ENCODE measurements at places on chromosomes 7 and 10.

DNA sequence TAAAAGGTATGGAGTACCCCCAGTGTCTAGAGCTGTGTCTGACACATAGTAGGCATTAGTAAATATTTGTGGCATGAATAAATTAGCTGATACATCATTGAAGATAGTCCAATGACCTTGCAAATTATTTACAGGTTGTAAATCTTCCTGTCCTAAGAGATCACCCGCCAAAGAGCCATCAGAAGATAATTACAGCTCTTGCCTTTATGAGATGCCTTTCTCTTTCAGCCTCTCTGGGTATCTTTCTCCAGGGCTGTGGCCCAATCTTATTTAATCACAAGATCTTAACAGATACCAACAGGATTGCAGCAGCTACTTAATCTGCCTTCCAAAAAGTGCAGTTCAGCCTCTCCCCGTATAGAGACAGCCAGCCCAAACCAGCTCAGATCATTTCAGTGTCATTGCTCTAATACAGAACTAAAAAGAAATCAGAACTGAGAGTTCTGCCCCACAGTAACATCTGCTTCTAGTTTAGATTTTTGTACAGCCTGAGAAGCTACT lies 41.5 kb downstream of the MYOF start:
- DNase-seq: no peak

DNA sequence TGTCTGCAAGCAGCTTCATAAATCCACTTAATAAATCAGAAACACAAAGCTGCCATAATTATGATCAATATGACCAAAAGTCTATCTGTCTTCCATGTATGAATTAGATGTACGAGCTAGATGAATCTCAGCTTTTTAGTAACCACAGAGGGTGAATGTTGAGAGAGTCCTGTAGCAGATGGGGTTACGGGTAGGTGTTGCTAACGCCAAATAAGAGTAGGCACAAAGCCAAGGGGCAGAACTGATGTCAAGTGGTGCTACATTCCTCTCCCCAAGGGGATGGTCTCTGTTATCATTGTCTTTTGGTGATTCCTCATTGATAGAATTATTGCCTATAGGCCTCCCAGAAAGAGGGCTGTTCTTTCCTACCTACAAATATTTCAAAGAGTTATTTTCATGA lies 257.8 kb downstream of the PCLO start:
- no peak for DNase-seq

GRCh38 chr7:19762631-19763030 lies 10.8 kb downstream of the TMEM196 start:
- no peak for DNase-seq

- DNase-seq: no peak
These were observed 26.5 kb downstream of the NUP42 start for GRCh38 chr7:23208316-23208715.

- no peak for DNase-seq
These were observed 50.5 kb downstream of the MRPL32 start for GRCh38 chr7:42982604-42983115.

GRCh38 chr10:11846542-11846941 lies 23.4 kb downstream of the PROSER2 start:
- no peak for DNase-seq

DNA sequence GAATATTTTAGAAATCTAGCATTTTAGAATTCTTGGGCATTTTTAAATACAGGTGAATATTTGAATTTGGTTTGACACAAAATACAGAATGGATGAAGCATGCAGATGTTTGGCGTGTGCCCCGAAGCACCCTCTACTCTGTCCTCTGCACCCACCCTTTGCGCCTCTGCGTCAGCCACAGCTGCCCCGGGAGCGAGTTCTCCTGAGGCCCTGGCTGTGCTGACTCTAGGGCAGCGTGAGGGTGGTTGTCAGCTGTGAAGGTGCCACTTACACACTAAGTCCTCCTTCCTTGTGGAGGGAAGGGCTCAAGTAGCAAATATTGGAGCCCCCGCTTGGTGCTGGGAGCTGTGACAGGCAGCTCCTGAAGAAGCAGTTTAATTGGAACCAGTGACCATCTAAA lies 48.4 kb downstream of the DAGLB start:
- no peak for DNase-seq

DNA sequence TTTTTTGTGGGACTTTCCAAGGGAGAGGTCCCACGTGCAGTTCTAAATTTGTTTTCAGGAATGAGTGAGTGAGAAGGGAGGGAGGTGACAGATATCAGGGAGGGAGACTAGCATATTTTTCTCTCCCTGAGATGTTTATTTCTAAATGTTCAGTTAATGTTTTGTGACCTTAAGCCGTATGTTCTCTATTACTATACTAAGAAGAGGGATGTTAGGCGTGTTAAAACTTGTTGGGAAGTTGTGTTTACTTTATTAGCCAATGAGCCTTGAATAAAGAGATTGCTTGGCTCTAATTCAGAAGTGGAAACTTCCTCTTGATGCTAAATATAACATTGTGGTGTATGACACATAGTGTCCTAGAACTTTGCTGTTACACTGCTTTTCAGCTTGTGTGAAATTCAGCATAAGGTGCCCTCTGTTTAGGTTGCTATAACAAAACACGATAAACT lies 37.3 kb downstream of the DNAH11 start:
- DNase-seq: no peak

DNA sequence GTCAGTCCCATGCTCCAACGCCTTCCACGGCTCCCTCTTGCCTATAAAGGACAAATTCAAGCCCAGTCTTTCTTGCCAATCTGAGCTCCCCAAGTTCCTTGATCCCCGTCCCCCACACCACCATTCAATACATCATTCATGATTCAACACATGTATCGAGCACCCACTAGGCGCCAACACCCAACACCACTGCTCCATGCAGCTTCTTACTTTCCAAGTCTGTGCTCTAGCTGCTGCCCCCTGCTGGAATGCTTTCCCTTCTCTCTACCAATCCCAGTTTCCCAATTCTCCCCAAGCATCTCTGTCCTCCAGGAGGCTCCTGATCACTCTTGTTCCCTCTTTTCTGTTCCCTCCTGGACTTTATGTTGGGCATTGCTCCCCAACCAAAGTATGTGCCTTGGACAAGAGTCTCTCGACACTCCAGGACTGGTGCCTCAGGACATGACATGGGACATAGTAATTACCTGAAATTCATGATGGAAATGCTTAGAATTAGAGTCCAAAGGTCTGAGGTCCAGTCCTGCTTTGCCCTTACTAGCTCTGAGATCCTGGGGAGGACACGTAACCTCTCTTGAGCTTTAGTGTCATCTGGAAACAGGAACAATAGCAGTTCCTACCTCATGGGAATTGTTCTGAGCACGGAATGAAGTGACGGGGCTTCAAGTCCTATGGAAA lies 172.7 kb downstream of the NEURL1 start:
- DNase-seq: no peak

DNA sequence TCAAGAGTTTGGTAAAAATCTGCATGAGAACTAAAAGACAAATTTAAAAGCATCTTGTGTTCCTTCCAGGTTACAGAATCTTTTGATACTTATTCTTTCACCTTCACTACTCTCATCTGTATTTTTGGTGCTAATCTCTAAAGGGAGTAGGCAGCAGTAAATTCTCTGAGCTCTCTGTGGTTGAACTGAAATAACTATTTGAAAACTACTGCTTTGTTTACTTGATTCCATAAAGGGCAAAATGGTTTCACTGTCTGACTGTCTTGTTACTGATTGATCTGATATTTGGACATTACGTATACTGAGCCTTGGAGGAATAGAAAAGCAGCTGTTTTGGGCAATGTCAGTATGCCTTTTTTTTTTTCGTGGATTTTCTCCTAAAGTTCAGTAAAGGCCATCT lies 103.3 kb downstream of the CHRM2 start:
- no peak for DNase-seq

GRCh38 chr7:116548506-116548905 lies 23.7 kb downstream of the CAV1 start:
- no peak for DNase-seq

GRCh38 chr7:141366091-141366621 lies 185.1 kb upstream of the AGK start:
- no peak for DNase-seq

- DNase-seq: no peak
These were observed 86.9 kb downstream of the SIRT1 start for GRCh38 chr10:67971311-67971710.

GRCh38 chr10:93236393-93237040 lies 162.8 kb downstream of the CYP26A1 start:
- no peak for DNase-seq

GRCh38 chr7:119065966-119066365 lies 841.5 kb downstream of the ANKRD7 start:
- no peak for DNase-seq

GRCh38 chr7:84997626-84998025 lies 189.2 kb downstream of the SEMA3D start:
- DNase-seq: no peak

DNA sequence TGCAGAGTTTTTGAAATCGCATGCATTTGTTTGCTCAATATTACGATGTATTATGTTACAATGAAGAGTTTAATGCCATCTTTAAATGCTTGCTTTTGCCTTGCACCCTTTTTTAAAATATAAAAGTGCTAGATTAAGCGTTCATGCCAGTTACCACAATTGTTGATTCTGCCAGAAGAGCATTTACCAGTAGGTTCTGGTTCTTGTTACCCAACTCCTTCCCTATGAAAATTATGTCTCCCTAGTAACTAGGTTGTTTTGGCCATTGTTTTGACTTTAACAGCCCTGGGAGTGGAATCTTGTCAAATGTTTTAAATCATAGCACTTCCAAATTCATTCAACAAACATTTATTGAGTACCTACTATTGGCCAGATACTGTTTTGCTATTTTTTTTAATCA lies 32.8 kb upstream of the CDK14 start:
- DNase-seq: no peak

DNA sequence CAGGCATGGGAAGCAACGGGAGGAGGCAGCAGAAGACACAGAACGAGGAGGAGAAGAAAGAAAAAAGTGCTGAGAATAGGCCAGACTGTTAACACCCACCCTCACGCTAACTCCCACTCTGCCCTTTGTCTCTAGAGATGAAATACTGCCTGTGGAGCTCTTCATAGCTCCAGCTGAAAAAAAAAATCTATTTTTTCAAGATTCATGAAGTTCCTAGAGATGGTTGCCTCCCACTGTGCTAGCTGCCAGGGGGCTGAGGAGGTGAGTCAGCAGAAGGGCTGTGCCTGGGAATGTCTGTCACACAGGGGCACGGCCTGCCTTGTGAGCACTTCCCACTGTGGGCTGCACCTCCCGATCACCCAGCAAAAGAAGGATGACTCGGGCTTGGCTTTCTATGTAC lies 144.5 kb downstream of the RNF216 start:
- no peak for DNase-seq

DNA sequence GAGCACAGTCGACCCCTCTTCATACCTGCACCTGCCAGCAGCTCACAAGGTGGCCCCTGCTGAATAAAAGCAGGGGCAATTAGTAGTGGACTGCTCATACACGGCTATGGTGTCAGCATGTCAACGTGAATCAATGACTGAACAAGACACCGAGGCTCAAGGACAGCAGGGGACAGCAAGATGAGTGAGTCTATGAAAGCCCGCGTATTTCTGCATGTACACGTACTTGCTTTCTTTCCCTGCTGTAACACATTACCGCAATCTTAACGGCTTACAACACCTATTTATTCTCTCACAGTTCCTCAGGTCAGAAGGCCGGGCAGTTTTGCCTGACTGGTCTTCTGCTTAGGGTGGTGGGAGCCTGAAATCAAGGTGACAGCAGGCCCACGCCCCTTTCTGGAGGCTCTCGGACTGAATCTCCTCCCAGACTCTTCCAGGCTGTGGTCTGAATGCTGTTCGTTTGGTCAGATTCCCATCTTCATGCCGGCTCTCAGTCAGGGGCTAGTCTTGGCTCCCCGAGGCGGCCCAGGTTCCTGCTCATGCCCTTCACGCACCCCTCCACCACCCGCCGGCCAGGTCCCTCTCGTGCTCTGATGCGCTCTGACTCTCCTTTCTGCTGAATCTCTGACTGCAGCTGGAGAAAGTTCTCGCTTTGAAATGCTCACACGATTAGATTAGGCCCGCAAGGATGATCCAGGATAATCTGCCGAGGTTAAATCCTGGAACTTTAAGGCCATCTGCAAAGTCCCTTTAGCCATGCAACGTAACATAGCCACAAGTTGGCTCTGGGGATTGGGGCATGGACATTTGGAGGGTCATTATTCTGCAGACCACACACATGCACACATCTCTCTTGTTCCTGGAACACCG lies 7.8 kb upstream of the PPP2R2D start:
- no peak for DNase-seq

- DNase-seq: no peak
These were observed 87.6 kb upstream of the GNAI1 start for GRCh38 chr7:80047032-80047431.

DNA sequence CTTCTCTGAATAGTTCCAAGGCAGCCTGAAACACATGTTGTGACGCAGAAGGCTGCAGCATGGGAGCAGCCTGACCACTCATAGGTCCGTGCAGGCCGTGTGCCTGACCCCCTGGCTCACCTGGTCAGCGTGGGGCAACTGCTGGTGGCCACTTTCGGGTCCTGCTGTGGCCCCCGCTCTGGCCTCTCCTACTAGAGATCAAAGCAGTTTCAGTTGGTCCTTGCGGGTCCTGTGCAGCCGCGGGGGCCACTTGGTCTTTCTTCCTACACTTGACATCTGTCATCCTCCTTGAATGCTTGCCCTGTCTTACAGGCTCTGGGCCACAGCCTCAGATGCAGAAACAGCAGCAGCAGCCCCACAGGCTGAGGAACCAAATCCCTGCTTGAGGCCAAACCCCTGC lies 320.8 kb upstream of the ZNF32 start:
- DNase-seq: no peak

DNA sequence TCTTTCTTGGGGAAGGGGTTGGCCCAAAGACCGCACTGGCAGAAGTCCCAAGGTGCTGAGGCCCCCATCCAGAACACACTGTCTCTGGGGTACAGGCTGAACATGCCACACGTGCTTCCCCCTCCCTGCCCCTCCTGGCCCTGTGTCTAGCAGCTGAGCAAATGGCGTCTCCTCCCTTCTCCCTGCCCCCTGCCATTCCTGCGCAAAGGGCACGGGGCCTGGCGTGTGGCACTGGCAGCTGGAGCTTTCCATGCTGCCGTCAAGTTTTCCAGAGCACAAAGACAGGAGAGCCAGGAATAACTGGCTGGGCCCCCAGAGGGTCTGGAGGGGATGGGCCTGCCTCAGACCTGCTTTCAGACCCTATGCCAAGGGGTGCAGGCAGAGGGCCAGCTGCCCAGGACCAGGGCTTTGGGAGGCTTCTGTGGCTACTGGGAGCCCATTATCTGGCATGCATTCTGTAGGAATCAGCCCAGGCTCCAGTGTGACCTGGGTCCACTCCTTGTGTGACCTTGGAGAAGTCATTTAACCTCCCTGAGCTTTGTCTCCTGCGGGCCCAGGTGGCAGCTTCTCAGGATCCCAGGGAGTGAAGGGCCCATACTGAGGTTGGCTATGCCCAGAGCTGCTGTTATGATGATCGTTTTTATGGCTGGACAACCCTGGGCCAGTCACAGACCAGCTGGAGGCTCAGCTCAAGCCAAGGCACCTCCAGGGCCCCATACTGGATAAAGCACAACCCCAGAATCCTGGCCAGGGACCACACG lies 710 bp upstream of the LDB3 start:
- no peak for DNase-seq

Measured in NCI-H2107 (cell line).